ENCODE measurements at places on chromosomes 1 and 21.
A peak's percentile ranks its signal among the peaks of the same experiment; 100 is the strongest.

GRCh38 chr1:226511296-226511695, 37.3 kb upstream of the STUM start:
- no peak for DNase-seq

GRCh38 chr1:202576816-202577215, 133.4 kb downstream of the SYT2 start:
- DNase-seq, result no peak

DNA sequence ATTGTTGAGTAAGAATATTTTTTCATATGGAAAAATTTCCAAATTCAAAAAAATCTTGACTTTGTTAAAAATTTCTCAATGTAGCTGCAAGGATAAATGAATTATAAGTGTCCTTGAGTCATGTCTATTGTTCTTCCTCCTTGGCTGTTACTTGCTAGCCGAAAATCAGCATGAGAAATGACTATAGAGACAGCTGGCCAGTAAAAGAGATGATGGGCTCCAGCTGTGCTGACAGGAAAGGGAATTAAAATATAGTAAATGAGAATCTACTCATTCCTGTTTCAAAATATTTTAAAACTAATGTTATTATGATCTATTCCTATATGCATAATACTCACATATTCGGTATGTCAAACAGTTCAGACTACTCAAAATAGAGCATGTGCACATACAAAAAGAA, 1292.6 kb downstream of the BRINP3 start:
- DNase-seq, result no peak

DNA sequence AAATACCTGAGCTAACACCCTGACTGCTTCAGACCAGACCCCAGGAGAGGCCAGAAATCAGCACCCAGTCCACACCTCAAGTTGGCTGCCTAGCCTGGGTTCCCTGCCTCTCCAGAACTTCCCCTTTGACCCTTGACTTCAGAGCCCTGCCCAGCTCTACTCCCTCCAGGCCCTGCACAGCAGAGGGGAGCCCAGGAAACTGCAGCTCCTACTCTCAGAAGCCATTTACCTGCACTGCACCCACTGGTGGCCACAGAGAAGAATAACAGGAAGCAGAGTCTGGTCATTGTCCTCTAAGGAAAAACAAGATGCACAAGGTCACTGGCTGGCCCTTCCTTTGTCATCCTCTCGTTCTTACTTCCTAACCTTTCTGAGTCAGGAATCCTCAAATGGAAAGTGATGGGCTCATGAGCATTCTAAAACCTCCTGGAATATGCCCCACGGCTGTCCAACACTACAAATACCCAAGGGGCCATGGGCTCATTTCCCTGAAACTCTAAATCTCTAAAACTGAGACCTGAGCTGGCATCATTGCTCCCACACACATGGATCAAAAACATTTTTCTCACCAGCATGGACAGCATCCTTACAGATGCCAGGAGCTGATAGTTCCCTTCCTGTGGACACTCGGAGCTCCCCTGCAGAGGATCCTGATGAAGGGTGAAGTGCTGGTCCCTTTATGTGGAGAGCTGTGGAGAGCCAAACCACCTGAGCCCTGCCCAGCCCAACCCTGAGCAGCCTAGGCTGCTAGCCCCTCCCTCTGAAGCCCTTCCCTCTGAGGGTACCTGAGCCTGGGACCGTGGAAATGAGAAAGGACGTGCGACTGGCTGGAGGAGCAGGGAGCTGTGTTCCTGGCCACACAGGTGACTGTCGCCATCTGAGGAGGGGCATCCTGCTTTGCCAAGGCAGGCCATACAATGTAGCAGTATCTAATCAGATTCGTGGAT, at the start of gene ITLN2:
ITLN2 (minus strand) TSS at position 652 of the 947 bp plus-strand sequence; CDS start at position 584, 68 bp downstream.
- peak; percentile 27 for DNase-seq

GRCh38 chr1:248152056-248152827, 7.3 kb downstream of the OR2M5 start:
- DNase-seq, result no peak

DNA sequence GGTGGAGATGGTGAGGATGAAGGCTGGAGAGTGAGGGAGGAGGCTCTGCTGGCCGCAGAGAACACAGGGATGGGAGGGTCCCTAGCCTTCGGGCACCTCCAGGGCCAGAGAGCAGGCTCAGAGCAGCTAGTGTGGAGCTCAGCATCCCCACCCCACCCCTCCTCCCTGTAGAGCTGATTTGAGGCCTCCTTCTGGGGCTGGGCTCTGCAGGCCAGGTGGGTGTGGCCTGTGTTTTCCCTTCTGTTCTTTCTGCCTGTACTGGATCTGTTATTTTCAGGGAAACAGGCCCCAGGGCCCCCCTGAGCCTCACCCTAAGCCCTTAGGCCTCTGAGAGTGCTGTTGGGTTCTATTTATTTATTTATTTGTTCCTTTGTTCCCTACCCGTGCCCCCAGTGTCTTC, 44.8 kb downstream of the TMCC2 start:
- DNase-seq, result no peak

DNA sequence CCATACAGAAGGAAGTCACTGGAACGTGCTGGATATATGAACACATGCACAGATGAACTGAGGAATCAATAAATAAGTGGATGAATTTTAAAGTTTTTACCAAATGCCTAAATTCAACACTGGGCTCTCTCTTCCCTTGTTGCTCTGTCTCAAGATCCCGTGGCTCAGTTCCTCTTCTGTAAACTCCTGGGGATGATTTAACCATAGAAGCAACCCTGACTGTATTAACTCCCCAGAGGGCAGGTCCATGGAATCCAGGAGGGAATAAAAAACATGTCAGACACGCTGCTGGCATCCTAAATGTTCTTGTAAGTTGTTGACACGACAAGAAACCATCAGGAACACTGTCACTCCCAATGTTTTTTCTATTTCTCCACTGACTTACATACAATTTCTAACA, 45.3 kb upstream of the GPR157 start:
- DNase-seq, result no peak

DNA sequence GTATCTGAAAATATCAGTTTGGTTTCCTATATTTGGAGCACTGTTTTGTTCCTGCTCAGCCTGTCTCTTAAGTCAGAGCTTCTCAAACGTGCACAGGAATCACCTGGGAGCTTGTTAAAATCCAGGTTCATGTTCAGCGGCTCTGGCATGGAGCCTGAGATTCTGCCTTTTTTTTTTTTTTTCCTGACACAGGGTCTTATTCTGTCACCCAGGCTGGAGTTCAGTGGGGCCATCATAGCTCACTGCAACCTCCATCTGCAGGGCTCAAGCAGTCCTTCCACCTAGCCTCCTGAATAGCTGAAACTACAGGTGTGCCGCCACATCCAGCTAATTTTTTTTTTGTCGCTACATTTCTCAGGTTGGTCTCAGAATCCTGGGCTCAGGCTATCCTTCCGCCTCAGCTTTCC, 12.2 kb upstream of the SELENON start:
- DNase-seq, result no peak
